Activated T-cell treated with anti-CD3 and anti-CD28 coated beads, Interleukin-2, amount 50 U/mL, for 48 hours (primary cell): ENCODE measurements at places on chromosomes 3 and 15.

GRCh38 chr3:26193558-26193957 lies 403.7 kb downstream of the OXSM start:
- no peak for DNase-seq

DNA sequence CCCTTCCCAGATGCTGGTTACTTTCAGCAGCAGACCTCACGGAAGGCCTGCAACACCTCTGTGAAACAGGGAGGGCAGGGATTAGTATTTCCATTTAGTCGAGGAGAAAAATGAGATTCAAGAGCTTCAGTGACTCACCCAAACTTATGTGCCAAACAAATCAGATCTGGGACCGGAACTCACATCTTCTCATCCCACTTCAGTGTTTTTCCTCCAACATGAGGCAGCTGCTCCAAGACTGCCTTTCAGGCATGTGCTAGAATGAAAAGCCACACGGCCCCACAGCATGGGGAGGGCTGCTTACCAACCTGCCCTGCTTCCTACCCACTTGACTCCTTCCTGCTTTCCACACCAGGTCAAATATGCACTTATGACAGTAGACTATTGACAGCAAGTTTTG lies 129.4 kb upstream of the SLC24A5 start:
- DNase-seq = no peak

DNA sequence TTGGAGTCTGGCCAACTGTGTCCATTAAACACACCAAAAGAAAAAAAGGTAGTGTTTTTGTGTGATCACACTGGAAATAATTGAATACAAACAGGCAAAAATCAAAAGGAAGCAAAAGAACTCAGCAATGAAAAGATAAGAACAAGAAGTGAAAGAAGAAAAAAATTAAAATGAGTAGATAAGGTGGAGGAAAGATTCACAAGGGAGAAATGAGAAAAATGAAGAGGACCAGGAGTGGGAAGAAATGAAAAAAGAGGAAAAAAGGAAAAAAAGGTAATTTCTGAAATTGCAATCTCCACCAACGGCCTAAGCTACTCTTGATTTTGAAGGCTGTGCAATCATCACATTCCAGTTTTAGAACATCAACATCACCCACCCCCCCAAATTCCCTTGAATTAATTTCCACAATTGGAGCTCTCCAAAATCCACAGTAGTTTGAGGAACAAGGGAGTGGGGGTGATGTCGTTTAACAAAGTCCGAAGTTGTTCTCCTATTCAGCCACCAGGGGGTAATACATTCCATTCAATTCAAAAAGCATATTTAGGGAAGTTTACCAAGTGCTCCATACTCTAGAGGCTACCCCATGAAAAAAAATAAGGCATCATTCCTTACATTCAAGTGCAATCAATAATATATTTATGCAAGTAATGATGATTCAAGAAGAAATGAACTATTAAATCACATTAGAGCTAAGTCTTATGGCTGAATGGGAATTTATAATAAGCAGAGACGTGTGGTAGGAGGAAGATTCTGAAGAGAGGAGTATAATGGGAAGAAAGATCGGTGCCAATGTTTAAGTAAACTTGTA lies 37.4 kb downstream of the ZNF860 start:
- no peak for DNase-seq

- peak; percentile 71 for DNase-seq
These were observed 1.5 kb downstream of the SATB1 start for GRCh38 chr3:18423401-18424212.

- DNase-seq = no peak
These were observed 7.5 kb downstream of the CNTN3 start for GRCh38 chr3:74606996-74607395.

DNA sequence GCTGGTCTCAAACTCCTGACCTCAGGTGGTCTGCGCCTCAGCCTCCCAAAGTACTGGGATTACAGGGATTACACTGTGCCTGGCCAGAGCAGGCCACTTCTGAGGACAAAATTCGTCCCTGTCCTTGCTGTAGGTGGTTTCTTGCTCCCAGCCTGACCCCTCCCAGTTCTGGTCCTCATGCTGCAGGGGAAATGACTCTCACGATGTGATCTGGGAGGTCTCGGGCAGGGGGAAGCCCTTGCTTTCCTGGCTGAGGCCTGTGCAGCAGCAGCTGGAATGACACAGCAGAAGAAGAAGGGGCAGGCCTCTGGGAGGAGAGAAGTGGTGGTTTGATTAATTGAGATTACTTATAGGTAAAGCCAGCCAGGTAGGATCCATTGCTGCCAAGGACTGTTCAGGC lies 39.3 kb downstream of the MEGF11 start:
- DNase-seq = no peak

DNA sequence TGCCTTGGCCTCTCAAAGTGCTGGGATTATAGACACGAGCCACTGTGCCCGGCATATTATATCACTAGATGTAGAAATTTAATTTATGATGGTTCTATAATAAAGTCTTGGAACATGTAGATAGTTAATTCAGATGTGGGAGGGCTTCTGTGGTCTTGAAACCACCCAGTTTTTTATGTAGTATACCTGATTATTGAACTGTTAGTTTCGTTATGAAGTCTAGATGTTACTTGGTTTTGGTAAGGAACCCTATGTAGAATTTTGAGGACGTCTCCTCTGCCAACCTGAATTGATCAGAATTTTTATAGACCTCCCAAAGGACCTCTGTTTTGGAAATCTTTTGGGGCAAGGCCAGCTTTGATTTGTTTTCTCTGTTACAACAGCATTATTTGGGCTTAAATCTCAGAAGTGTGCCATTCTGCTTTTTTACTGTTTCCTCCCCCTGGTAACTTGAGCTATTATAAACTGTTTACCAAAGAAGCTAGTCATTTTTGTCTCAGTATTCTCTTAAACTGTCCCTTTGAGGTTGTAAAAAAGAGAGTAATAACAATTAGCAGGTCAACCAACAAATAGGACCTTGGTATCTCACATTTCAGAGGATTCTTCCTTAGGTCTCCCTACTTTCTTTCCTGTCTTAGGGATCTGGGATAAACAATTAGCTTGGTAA lies 20.8 kb downstream of the AKAP13 start:
- no peak for DNase-seq

DNA sequence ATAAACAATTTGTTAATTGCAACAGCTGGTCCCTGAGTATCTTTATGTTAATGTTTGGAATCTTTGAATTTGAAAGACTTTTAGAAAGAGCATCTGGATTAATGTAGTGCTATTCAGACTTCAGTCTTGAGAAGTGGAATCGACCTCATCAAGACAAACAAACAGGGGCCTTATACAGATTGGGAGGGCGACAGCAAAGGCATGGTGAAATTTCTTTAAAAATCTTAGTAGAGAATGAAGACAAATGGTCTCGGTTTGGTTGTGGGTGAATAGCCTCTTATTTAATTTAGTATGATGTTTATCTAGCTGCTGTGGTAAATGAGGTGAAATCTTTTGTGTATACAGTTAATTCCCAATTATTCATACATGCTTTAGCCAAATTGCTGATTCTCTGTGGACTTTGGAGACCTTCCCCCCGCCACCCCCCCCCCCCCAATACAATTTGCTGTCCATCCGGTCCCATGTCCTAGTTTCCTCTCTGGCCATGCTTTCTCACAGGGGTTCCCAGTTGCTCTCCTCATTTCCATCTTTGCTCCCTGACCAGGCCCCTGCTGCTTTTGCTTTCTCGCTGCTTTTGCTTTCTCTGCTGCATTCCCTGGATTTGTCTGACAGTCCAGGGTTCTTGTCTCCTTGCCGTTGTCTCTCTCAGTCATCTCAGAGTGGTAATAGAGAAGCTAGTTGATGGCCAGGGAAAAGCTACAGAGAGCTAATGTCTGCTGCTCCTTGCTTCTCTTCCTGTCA lies 135.3 kb downstream of the FNDC3B start:
- DNase-seq = no peak

- no peak for DNase-seq
These were observed 4.2 kb downstream of the SLC4A7 start for GRCh38 chr3:27479806-27480543.

- DNase-seq = no peak
These were observed 984 bp upstream of the DUT start for GRCh38 chr15:48330105-48330785.

- no peak for DNase-seq
These were observed 68.0 kb downstream of the DIPK2A start for GRCh38 chr3:144039661-144040060.

GRCh38 chr15:78058401-78058935 lies 19.0 kb downstream of the TBC1D2B start:
- DNase-seq = no peak

GRCh38 chr3:101495552-101495951 lies 17.5 kb downstream of the SENP7 start:
- no peak for DNase-seq

DNA sequence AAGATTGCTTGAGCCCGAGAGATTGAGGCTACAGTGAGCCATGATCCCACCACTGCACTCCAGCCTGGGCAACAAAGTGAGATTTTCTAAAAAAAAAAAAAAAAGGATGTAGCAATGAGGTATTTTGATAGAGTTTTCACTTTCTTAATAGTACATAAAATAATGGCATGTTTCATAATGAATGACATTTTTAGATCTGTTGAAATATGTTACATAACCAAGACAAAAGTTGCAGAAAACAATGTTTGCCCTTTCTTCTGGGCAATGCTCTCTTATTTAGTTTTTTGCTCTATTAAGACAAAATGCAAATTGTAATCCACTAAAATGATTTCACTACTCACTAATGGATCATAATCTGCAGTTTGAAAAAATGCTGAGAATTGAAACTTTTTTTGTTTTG lies 4.4 kb upstream of the MAPK6 start:
- DNase-seq = no peak

GRCh38 chr15:60917461-60918145 lies 311.5 kb downstream of the RORA start:
- no peak for DNase-seq

GRCh38 chr3:129046037-129046731 lies 14.4 kb upstream of the GP9 start:
- peak; percentile 68 for DNase-seq

GRCh38 chr3:73540969-73541740 lies 83.6 kb downstream of the PDZRN3 start:
- no peak for DNase-seq

GRCh38 chr3:64449026-64449425 lies 223.8 kb upstream of the PRICKLE2 start:
- no peak for DNase-seq

DNA sequence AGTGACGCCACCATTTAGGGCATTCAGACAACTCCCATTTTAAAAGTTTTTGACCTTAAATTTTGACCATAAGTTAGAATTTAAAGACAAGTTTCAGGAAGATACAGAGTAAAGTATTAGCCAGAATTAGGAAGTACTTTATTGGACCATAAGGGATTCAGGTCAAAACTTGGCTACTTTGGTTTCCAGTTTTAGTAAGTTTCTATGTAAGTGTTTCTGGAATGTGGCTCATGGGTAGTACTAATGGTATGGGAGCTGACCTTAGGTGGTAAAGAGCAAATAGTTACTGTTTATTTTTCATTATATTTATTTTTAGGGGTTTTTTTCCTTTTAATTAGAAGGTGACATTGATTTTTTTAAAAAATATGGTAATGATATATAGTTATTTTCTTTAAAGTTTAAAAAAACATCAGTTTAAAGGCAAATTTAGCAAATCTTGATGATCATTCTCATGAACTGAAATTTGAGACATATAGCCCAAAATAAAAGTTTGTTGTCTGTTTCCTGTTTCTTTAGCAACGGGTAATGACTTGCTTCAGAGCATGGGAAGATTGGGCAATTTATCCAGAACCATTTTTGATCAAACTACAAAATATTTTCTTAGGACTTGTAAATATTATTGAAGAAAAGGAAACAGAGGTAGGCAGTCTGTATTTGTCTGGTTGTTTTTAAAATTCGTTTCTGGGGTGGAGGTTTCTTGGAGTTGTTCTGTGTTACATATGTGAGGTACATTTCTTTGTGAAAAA lies 34.3 kb downstream of the U2SURP start:
- DNase-seq = no peak

- DNase-seq = no peak
These were observed 5.9 kb downstream of the CYP19A1 start for GRCh38 chr15:51332206-51333147.

GRCh38 chr15:48720646-48721045 lies 75.1 kb upstream of the FBN1 start:
- no peak for DNase-seq
